Right renal pelvis (tissue), 4 donors: ENCODE measurements at places on chromosomes 16 and 17. TPM values are rescaled to one million over a fixed set of nuclear protein-coding genes. Genes with fewer than 3 reads are reported as not detected.

- no peak for DNase-seq
Measured at GRCh38 chr17:17782523-17783115, 54.2 kb downstream of the SREBF1 start.

DNA sequence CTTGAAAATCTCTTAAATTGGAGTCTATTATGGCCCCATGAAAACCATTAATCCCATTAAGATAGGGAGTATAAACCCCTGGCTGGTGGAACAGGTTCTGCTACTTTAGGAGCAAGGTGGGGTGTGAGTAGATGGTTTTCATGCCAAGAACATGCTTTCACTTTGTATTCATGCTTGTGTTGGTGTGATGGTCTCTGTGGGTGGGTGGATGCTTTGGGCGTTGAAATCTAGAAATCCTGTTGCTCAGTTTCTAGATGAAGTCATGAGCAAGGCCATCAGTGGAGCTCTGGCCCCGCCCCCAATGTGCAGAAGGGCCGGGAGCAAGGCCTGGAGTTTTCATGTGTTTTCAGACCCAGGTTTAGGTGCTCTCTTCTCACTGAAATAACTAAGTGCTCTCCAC lies 20.1 kb downstream of the PLD6 start:
- no peak for DNase-seq

GRCh38 chr17:40548982-40549685 lies 16.1 kb downstream of the CCR7 start:
- no peak for DNase-seq

Gene WNT9B
- 10.4 TPM for polyA plus RNA-seq

DNA sequence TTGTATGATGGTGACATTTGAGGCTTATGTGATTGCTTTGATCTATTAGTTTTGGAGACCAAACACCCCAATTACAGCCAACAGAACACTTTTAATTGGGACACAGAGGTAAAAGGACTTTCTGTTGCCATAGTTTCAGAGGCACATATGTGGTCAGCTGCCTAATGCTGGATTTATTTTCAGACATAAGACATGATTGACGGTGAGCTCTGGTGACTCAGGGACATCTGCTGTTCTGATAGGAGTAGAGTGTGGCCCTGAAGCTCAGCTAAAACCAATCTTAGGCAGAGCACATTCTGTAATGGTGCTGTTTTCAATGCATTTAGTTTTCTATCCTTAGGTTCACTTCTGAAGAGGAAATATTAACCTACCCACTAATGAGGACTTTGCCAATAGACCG lies 247.1 kb downstream of the UTP18 start:
- DNase-seq = no peak

DNA sequence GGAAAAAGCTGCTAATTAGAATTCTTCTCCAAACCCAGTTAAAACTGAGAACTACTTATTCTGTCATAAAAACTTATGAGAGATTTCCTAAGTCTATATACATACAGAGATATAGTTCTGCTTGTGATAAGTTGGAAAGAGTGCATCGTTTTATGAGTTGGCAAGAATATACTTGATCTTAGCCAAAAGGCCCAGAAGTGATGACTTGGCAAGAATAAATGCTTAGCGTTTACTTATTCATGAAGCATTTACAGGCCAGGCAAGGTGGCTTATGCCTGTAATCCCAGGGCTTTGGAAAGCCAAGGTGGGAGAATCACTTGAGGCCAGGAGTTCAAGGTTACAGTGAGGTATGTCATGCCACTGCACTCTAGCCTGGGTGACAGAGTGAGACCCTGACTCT lies 81.7 kb downstream of the CYB561 start:
- no peak for DNase-seq

DNA sequence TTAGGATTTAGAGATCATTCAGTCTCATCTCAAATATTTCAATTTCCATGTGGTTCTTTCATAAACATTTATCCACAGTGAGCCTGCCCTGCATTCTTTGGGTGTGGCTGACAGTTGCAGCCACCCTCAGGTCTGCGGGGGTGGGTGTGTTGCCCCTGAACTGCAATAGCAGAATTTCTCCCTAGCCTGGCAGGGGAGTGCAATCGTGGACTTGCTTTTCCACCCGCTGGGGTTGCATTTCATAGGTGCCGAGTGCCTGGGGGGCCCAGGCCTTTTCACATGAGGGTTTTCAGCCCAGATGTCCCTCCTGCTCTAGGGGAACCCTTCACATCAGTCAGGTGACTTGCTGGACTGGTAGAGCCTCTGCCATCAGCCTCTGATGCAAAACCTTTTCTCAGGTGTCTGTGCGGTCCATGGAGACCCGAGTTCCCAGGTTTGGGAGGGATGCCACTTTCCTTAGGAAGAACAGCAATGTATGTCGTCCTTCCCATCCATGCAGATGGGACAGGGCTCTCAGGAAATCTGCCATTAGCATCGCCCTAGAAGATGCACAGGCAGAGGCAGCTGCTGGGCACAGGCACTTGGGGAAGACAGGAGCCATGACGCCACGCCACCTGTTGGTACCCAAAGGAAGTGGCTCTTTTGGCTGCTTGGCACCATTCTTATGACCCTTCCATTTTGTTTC lies 2.4 kb upstream of the USP36 start:
- no peak for DNase-seq

GRCh38 chr16:57591086-57591869 lies 37.2 kb upstream of the ADGRG1 start:
- DNase-seq = peak; percentile 50

- DNase-seq = no peak
Measured at GRCh38 chr17:66843627-66844026, 8.7 kb downstream of the CACNG5 start.

DNA sequence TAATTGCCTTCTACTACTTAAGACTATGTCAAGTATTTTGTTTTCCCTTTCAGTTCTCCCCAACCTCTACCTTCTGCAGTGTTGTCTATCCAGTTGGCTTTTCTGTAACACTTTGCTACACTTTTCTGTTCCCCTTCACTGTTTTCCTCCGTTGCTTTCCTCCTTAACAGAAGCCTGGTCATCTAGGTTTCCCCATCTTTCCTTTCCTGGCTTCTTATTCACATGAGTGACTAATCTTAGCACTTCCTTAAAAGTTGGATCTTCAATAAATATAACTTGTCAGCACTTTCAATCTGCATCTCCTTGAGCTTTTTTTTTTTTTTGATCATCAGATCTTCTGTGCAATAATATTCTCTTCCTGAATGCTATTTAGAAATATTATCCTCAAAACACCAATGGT lies 2.8 kb upstream of the SLFN11 start:
- DNase-seq = no peak

Gene MYL4
- polyA plus RNA-seq = 3.2 TPM

Gene BFAR
- polyA plus RNA-seq = 72.0 TPM

DNA sequence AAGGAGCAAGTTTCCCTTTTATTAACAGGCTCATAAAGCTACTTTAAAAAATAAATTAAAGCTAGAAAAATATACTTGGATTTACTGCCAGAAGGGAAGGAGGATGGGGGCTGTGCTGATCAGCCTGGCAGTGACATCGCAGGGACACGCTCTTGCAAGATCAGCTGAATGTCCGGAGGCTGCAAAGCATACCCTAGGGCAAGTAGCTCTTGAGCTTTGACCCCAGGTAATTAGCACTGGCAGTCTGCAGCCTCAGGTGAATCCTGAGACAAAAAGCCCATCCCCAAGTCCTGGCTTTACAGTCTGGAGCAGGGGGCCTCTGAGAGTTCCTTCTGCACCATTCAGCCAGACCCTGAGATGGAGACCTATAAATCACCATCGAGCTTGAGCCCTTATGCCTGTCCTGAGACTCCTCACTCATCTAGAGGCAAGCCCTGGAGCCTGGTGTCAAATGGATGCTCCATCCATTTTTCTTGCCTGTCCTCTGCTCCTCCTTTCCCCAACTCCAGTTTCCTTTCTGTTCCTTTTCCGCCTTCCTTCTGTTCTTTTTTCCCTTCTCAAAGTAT lies 131.7 kb downstream of the TMEM114 start:
- no peak for DNase-seq

Gene HOXB2
- 60.3 TPM for polyA plus RNA-seq

Gene MPP3
- 7.6 TPM for polyA plus RNA-seq

Gene BEAN1
- 1.2 TPM for polyA plus RNA-seq

DNA sequence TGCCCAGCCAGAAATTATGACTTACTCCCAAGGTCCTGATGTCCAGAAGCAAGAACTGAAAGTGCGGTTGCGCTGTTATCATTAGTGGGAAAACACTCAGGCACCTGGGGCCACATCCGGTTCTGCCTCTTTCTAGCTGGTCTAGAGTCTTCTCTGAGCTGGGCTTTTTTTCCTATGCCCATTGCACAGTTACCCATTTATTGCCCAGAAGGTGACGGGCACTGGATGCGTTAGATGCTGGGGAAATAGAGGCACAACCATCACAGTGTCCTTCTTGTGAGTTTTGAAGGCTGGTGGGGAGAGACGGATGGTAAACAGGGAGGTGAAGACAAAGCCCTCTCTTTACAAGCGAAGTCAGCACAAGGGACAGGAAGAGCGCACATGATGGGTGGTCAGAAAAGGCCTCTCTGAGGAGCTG lies 37.7 kb downstream of the PLCG2 start:
- no peak for DNase-seq

DNA sequence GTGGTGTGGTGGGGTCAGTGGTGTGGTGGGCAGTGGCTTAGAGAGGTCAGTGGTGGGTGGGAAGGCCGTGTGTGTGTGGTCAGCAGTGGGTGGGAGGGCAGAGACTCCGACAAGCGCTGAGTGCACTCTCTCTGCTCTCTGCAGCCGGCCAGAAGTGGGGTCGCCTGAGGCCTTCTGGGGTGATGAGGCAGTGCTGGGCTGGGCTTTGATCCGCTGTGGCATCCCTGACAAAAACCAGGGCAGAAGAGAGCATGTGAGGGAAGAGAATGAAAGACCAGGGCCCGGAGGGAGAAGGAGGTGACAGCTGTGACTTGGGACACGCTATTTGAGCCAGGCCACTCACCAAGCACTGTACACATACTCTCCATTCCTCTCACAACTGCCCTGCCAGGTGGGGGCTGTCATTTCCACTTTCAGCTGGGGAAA lies 50.8 kb downstream of the NKD1 start:
- DNase-seq = no peak

DNA sequence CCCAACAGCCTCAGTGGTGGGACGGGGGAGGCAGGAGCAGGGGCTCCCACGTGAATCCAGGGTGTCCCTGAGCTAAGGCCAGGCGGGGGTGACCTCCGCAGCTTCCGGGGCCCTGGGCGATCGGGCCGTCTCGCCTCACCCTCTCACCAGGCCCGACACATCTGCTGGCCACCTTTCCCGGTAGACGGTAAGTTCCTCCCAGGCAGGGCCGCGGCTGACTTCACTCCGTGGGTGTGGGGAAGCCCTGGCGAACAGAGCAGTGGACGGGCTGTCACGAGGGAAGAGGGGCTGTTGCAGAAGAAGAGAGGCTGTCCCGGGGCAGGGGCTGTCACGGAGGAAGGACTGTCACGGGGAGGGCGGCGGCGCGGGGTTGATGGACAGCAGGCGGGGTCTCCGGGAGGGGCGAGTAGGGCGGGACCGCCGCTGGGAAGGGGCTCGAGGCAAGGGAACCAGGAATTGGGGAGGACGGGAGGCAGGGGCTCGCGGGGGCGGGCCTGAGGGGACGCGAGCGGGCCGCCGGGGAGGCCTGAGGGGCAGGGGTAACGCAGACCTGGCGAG lies 498 bp downstream of the PKMYT1 start:
- DNase-seq = no peak

- DNase-seq = no peak
Measured at GRCh38 chr17:72175787-72176515, 55.1 kb downstream of the SOX9 start.

Gene TMEM235
- 0.05 TPM for polyA plus RNA-seq

- DNase-seq = no peak
Measured at GRCh38 chr17:64133546-64134215, 3.7 kb upstream of the ERN1 start.

Gene KRT32
- polyA plus RNA-seq = not detected

Gene EVPL
- polyA plus RNA-seq = 15.6 TPM

GRCh38 chr16:50381679-50382440 lies 13.1 kb upstream of the BRD7 start:
- no peak for DNase-seq
